ENCODE measurements at places on chromosomes 7 and 10.

DNA sequence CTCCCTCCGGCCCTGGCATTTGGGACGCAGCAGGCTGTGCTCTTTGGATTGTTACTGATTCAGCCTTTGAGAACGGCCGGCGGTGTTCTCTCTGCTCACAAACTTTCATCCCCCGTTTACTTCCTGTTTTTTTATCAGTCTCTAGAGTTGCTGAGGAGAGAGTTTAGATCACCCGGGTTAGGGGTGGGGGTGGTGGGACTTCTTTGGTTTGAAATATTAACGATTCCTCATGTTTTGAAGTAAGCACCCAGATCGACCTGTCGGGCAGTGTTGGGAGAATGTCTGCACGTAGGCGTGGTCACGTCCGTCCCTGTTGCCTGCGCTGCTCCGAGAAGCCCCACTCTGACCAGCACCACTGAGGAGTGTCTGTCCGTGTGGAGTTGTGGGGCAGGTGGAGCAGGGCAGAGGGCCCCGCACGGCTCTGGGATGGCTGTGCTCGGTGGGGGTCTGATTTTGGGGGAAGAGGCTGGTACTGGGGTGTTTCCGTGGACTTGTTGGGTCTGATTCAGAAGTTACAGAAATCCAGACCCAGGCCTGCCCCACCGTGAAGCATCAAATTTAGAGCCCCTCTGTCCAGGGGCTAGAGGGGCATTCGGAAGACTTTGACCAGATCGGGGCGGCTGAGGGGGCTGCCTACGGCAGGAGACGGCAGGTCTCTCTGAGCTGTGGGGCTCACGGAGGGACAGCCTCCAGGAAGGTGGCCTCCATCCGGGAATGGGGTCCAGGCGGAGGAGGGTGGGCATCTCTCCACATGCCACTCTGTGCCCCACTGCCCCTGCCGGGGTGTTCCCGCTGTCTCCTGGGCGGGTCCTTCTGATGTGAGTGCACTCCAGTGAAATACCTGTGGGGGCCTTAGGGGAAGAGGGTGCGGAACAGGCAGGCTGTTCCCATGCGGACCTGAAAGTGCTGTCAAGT, 7.4 kb downstream of the INPP5A start:
- no peak for DNase-seq

DNA sequence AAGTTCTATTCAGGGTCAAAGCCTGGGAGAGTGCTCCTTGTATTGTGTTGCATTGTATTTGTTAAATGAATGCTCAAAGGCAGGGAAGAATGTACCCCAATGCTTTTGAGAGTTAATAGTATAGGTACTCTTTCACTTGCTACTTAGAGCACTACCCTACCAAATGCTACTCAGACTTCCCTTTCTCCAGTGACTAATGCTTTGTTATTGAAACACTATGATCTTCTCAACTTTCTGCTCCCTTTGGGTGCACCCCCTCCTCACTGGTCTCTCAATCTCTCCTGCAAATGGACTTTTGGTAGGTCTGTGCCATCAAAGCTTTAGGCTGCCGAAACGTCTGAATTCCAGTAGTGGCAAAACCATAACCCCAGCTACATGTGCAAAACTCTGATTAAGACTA, 177.7 kb upstream of the AHR start:
- DNase-seq: no peak

GRCh38 chr7:8249121-8249520, 12.8 kb downstream of the ICA1 start:
- DNase-seq: no peak

DNA sequence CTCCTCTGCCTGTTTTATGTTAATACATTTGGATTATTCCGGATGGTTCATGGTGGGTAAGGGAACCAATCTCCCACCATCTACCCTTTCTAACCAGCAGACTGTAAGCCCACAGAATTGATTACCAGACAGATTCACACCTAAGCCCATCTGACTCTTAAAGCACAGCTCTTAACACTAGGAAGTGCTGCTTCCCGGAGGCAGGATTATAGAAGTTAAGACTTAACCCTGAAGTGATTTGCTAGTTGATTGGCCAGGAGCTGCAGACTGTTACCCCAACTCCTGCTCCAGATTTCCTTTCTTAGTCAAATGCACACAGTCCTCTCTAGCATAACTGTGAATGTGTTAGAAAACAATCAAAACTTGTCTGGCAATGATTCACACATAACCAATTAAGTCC, 221.7 kb downstream of the CDK14 start:
- DNase-seq: no peak

- no peak for DNase-seq
Measured at GRCh38 chr7:135512135-135512887, 2.4 kb upstream of the CNOT4 start.

Data from activated CD8-positive, alpha-beta memory T cell treated with anti-CD3 and anti-CD28 coated beads for 1 hour (primary cell).